ENCODE measurements at places on chromosomes 16 and 17.

DNA sequence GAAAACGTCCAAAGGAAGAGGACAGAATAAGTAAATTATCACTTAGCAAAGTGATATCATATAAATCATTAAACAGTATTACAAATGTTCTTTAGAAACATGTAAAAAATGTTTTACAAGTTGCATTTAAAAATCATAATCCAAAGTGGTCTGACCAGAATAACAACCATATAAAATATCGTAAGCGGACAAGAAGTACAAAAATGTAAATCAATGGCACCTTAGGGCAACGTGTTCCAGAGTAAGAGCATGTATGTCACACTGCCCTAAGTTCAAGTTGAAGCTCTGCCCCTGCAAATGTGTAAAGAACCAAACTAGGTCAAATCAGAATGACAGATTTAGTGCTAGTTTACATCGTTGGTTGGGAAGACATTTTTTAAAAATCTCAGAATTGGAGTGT lies 11.4 kb downstream of the USP31 start:
- H3K4me1 ChIP-seq, result peaks cover 17% of the 10 kb centered on the region
- no peak for DNase-seq
- no peaks in the 10 kb centered on the region for H3K36me3 ChIP-seq
- H3K4me3 ChIP-seq, result no peak overlapping the region
- H3K27me3 ChIP-seq, result no peaks in the 10 kb centered on the region

DNA sequence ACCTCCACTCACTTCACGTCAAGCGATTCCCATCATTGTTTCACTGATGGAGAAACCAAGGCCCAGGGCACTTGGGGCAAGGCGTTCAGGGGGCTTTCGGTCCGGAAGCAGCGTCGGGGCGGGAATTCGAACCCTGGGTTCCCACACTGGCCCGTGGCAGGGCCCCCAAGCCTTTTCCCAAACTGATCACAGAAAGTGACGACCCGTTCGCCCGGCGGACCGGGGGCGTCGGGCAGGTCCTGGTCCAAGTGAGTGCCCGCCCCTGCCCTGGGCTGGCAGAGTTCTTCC lies 856 bp upstream of the MON1B start:
- DNase-seq, result no peak
- H3K27ac ChIP-seq, result peak overlapping the region; percentile 98
- peaks cover 10% of the 10 kb centered on the region for H3K4me1 ChIP-seq
- no peaks in the 10 kb centered on the region for H3K27me3 ChIP-seq

GRCh38 chr16:30741461-30741914 lies 6.7 kb upstream of the PHKG2 start:
- H3K27ac ChIP-seq, result no peak overlapping the region
- no peak overlapping the region for H3K4me3 ChIP-seq
- H3K4me1 ChIP-seq, result no peaks in the 10 kb centered on the region
- H3K36me3 ChIP-seq, result peaks cover 62% of the 10 kb centered on the region
- H3K27me3 ChIP-seq, result no peaks in the 10 kb centered on the region

GRCh38 chr17:82961366-82962162 lies 117.8 kb upstream of the METRNL start:
- no peak overlapping the region for H3K27ac ChIP-seq
- H3K4me1 ChIP-seq, result peaks cover 11% of the 10 kb centered on the region
- H3K36me3 ChIP-seq, result peaks cover 49% of the 10 kb centered on the region
- no peaks in the 10 kb centered on the region for H3K27me3 ChIP-seq
- no peak overlapping the region for H3K4me3 ChIP-seq

- H3K4me1 ChIP-seq, result peaks cover 7% of the 10 kb centered on the region
- no peak for DNase-seq
- H3K4me3 ChIP-seq, result no peak overlapping the region
- H3K27ac ChIP-seq, result no peak overlapping the region
Observed at GRCh38 chr17:17391668-17392370, 85.0 kb upstream of the MED9 start.

GRCh38 chr17:51933647-51934046 lies 224.9 kb downstream of the CA10 start:
- no peaks in the 10 kb centered on the region for H3K4me1 ChIP-seq
- DNase-seq, result no peak
- no peak overlapping the region for H3K27ac ChIP-seq
- no peaks in the 10 kb centered on the region for H3K36me3 ChIP-seq
- H3K27me3 ChIP-seq, result no peaks in the 10 kb centered on the region

DNA sequence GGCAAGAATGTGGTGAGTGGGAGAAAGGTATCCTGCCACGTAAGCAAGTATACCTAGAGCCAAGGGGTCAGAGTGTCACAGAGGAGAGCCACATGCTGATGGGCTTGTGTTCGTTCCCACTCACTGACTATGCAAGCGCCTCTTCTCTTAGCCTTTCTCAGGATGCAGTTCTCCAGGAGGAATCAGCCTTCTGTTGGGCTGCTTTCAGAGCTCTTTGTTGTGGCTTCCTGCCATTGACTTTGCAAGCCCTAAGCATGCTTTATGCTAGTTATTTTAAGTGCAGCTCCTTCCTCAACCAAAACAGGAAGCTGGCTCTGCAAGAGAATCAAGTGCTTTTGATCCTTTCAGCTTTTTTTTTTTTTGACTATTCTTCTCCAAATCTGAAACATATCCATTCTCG lies 66.6 kb downstream of the SIAH1 start:
- H3K27me3 ChIP-seq, result no peaks in the 10 kb centered on the region
- no peaks in the 10 kb centered on the region for H3K36me3 ChIP-seq
- no peak overlapping the region for H3K4me3 ChIP-seq
- H3K27ac ChIP-seq, result no peak overlapping the region
- no peaks in the 10 kb centered on the region for H3K4me1 ChIP-seq

DNA sequence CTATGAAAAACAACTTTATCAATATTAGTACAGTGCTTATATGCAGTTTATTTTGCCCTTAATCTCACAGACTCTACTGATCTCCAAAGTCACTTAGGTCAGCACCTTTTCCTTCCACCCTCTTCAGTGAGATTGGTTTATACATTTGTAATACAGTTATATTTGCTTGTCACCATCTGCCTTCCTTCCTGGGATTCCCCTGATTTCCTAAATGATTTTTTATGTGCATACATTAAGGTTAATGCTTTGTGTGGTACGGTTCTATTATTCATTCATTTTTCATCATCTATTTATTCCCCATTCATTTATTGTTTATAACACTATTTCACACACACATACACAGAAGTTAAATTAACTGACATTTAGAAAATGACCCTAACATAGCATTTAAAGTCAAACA lies 419.8 kb upstream of the CDH11 start:
- H3K27ac ChIP-seq, result no peak overlapping the region
- no peaks in the 10 kb centered on the region for H3K36me3 ChIP-seq
- no peak overlapping the region for H3K4me3 ChIP-seq
- no peak for DNase-seq
- no peaks in the 10 kb centered on the region for H3K27me3 ChIP-seq
- no peaks in the 10 kb centered on the region for H3K4me1 ChIP-seq

- DNase-seq, result no peak
- no peak overlapping the region for H3K4me3 ChIP-seq
- H3K4me1 ChIP-seq, result no peaks in the 10 kb centered on the region
- H3K27ac ChIP-seq, result no peak overlapping the region
- peaks cover 35% of the 10 kb centered on the region for H3K36me3 ChIP-seq
Observed at GRCh38 chr17:63760771-63761539, 12.4 kb downstream of the CCDC47 start.

DNA sequence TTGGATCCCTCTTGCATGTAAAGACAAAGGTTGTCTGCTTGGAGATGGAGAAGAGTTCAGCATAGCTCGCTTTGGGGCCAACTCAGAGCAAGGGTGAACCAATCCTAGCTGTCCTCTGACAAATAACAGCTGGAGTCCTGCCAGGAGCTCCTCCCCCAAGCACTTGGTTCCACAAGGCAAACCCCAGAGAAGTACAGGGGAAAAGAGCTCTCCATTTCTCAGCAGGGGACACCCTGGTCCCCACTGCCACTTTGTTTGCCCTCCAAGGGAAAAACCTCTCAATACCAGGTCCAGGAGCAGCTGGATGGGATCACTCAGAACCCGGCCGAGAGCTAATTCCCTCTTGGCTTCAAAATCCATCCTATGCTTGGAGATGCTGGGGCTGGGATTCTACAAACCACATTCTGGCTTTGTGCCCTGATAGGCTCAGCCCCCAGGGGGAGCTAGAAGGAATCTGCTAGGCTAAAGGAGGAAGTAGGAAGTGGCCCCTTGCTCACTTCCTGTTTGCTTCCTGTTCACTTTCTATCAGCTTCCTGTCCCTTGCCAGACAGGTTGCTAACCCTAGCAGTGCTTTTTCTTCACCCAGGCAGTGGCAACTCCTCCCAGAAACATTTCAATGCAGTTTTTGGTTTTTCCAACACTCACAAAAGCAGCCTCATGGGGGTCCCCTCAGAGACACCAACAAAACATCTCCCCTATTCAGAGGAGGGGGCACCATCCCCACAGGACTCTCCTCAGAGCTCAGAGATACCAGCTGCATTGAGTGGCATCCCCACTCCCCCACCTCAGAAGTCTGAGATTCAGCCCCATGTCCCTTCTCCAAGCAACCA lies 30.7 kb downstream of the CDRT4 start:
- no peak overlapping the region for H3K27ac ChIP-seq
- H3K4me1 ChIP-seq, result peaks cover 4% of the 10 kb centered on the region
- H3K36me3 ChIP-seq, result peaks cover 16% of the 10 kb centered on the region
- H3K4me3 ChIP-seq, result no peak overlapping the region
- DNase-seq, result no peak
- H3K27me3 ChIP-seq, result no peaks in the 10 kb centered on the region

GRCh38 chr16:86575754-86576557 lies 2.4 kb upstream of the FOXL1 start:
- no peak for DNase-seq
- H3K4me3 ChIP-seq, result peak overlapping the region; percentile 55
- H3K27ac ChIP-seq, result peak overlapping the region; percentile 87
- H3K36me3 ChIP-seq, result no peaks in the 10 kb centered on the region
- H3K4me1 ChIP-seq, result peaks cover 40% of the 10 kb centered on the region
- peaks cover 97% of the 10 kb centered on the region for H3K27me3 ChIP-seq

GRCh38 chr17:40122136-40122998 lies 596 bp downstream of the MSL1 start:
- H3K36me3 ChIP-seq, result peaks cover 20% of the 10 kb centered on the region
- DNase-seq, result no peak
- H3K27ac ChIP-seq, result peak overlapping the region; percentile 98
- peaks cover 19% of the 10 kb centered on the region for H3K4me1 ChIP-seq

GRCh38 chr17:11242411-11242810 lies 1.4 kb downstream of the SHISA6 start:
- H3K4me1 ChIP-seq, result peaks cover 53% of the 10 kb centered on the region
- H3K4me3 ChIP-seq, result peak overlapping the region; percentile 38
- H3K27ac ChIP-seq, result no peak overlapping the region
- H3K27me3 ChIP-seq, result peaks cover 13% of the 10 kb centered on the region

- peak overlapping the region; percentile 92 for H3K27ac ChIP-seq
- no peaks in the 10 kb centered on the region for H3K4me1 ChIP-seq
- H3K36me3 ChIP-seq, result no peaks in the 10 kb centered on the region
Observed at GRCh38 chr17:55587608-55588139, 76.4 kb upstream of the SMIM36 start.

DNA sequence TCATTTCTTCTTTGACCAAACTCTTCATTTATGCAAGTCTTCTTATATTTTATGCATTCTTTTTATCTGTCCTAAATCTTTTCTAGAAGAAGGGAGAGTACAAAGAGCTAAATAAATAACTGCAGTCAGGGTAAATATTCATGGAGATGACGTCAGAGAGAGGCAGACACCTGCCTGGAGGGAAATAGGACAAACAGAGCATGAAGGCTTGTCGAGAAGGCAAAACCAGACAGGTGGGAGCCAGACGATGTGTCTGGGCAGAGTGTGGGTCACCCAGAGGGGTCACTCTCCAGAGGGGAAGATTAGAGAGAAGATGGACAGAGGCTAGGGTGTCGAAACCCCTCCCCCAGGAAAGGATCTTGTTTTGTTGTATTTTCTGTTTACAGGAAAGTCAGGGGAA lies 78.3 kb upstream of the RPL38 start:
- H3K4me3 ChIP-seq, result no peak overlapping the region
- H3K4me1 ChIP-seq, result peaks cover 2% of the 10 kb centered on the region
- H3K36me3 ChIP-seq, result no peaks in the 10 kb centered on the region
- DNase-seq, result no peak

DNA sequence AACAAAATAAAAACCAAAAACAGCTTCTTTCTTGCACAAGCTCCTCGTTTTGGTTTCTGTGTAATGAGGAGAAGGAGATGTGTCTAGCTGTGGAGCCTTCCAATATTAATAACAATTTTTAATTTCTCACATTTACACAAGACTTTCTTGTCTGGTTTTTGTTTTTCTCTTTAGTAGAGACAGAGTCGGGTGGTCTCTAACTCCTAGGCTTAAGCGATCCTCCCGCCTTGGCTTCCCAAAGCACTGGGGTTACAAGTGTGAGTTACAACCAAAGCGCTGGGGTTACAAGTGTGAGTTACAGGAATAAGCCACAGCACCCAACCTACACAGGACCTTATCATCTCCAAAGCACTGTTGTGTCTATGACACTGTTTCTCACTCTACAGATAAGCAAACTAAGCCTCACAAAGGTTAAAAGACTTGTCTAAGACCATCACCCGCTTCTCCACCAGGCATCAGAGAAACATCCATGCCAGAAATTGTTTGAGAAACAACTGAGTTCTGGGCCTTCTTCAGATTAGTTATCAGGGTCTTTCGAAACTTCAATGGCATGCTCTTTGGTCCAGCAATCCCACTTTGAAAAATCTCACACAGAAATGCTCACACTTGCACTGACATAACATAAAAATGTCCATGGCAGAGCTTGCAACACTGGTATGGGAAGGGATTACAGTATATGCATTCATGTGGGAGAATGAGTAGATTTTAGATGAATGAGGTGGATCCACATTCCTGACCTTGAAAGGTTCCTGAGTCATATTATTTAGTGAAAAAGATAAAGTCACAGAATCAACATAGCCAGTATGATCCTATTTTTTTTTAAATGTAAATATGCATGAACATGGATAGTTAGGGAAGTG lies 3.9 kb downstream of the ABAT start:
- H3K36me3 ChIP-seq, result no peaks in the 10 kb centered on the region
- H3K4me3 ChIP-seq, result no peak overlapping the region
- no peaks in the 10 kb centered on the region for H3K27me3 ChIP-seq
- H3K4me1 ChIP-seq, result peaks cover 40% of the 10 kb centered on the region
- no peak for DNase-seq

DNA sequence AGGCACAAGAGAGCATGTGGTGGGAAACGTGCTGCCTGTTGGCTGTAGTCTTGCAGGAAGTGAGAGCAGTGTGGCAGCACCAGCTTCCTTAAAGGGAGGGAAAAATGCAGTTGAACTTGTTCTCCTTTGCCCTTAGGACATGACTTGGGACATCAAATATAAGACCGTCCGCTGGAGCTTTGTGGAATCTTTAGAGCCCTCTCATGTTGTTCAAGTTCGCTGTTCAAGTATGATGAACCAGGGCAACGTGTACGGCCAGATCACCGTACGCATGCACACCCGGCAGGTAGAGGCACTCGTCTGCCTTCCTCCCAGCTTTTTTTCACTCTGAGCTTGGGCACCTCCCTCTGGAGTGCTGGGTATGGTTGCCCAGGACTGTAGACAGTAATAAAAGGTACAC lies 23.3 kb downstream of the GPR179 start:
- peaks cover 29% of the 10 kb centered on the region for H3K36me3 ChIP-seq
- H3K4me3 ChIP-seq, result no peak overlapping the region
- no peaks in the 10 kb centered on the region for H3K27me3 ChIP-seq
- peaks cover 11% of the 10 kb centered on the region for H3K4me1 ChIP-seq
